ENCODE measurements at places on chromosomes 2 and 18.

DNA sequence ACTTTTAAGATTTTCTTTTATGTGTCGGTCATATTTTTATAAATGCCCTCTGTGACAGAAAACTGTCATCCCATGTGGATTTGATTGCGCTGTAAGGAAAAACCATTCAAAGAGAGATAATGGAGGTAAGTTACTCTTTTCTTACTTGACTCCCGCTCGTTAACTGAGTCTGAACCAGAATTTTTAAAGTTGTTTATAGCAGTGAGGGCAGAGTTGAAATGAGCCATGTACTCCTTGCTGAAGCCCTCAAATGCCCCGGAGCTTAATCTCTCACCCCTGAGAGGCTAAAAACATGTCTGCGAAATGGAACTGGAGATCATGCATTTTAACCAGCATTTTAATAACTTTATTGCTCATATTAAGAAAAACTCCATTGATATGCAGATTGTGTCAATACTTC, 320.0 kb upstream of the SOX11 start:
- DNase-seq: no peak

DNA sequence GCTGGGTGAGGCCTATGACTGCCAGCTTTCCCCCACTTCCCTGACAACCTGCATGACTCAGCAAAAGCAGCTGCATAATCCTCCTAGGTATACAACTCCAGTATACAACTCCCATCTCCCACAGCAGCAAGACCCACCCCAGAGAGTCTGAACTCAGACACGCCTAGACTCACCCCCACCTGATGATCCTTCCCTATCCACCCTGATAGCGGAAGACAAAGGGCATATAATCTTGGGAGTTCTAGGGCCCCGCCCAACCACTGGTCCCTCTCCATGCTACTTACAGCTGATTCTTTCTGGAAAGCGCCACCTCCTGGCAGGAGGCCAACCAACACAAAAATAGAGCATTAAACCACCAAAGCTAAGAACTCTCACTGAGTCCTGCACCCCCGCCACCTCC, 296.5 kb downstream of the DCC start:
- no peak for DNase-seq

GRCh38 chr2:176078541-176079284, 5.0 kb downstream of the EVX2 start:
- DNase-seq: no peak

- DNase-seq: no peak
Measured at GRCh38 chr18:57446322-57446721, 11.1 kb downstream of the ONECUT2 start.

All from left lung (tissue), 14 donors.